ENCODE measurements at places on chromosomes 4 and X.

- no peak for DNase-seq
These were observed 59.0 kb downstream of the GSTCD start for GRCh38 chr4:105767579-105767978.

- no peak for DNase-seq
These were observed 99.1 kb downstream of the TRAPPC11 start for GRCh38 chr4:183758061-183758757.

DNA sequence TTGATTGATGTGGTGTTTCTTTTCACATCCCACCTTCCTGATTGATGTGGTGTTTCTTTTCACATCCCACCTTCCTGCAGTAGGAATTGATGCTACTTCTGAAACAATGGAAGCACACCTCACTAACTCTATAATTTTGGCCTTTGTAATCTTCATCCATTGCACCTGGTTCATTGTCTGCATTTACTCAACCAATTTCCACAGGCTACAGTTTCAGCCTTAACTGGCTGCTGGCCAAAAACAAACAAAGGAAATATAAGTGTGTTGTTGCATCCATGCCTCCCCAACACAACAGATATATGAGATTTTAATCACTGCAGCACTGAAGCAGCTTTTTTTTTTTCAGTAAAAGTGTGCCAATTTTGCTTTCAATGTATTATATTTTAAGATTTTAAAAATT is 867.6 kb upstream of the PCDH7 start:
- DNase-seq, result no peak

- DNase-seq, result no peak
These were observed 196.5 kb downstream of the SMIM20 start for GRCh38 chr4:26110493-26110892.

DNA sequence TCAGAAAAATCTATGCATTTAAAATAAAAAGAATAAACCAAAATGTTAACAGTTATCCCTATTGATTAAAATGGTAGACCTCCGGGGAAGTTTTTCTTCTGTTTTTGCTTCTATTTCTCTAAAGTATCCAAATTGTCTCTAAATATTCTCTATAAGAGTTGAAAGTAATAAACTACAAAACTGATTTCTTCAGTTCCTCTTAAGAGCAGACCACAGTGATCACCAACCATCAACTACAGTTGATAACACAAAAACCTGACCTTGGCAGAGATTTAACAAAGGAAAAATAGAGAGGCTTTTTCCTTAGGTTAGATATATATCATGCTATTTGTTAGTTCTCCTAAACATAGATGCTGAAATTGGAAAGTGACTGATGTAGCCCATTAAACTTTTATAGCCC is 27.3 kb downstream of the DDX60 start:
- DNase-seq, result no peak
